ENCODE measurements at places on chromosomes 2 and 18.
A peak's percentile ranks its signal among the peaks of the same experiment; 100 is the strongest.

GRCh38 chr2:238125127-238125885 lies 13.2 kb upstream of the KLHL30 start:
- no peak for DNase-seq

GRCh38 chr2:101551336-101551888 lies 76.5 kb upstream of the RFX8 start:
- DNase-seq, result no peak

GRCh38 chr18:12884406-12885323 lies 628 bp upstream of the PTPN2 start:
- no peak for DNase-seq

- no peak for DNase-seq
Observed at GRCh38 chr2:224871813-224872212, 155.6 kb upstream of the CCDC195 start.

- DNase-seq, result no peak
Observed at GRCh38 chr2:212032536-212033219, 505.9 kb downstream of the ERBB4 start.

- DNase-seq, result no peak
Observed at GRCh38 chr2:7895289-7895688, 786.6 kb upstream of the ID2 start.

GRCh38 chr2:130981667-130982066 lies 111.6 kb downstream of the FAM168B start:
- no peak for DNase-seq

GRCh38 chr2:70551167-70551566 lies 2.5 kb downstream of the TGFA start:
- DNase-seq, result no peak

DNA sequence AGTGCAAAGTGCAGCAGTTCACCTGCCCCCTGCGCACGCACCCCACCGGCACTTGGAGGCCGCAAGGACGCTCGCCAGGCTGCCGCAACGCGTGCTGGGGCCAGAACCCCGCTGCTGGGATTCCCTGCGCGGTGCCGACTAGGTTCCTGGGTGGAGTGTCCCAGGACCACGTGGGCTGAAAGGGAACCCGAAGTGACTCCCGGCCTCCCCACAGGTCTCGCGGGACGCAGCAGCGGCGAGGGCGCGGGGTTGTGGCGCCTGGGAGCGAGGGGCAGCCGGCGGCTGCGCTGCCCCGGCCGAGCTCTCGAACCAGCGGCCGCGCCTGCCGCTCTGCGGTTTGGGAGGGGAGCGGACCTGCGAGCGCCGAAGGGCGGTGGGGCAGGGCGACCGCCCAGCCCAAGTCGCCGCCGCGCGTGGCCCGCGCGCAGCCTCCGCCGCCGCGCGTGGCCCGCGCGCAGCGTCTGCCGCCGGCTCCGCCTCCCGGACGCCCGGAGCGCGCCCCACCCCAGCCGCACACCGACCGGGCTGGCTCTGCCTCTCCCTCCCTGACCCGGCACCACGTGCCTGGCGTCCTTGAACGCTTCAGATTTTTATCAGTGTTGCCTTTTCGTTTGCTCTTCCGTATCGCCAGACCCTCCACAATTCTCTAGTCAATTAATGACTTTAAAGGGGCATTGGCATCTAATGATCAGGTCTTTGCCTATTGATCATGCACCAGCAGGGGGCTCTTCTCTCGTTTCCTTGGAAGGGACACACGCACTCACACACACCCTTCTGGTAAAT lies at the start of gene FTCDNL1:
Gene FTCDNL1, minus strand, starts transcription at position 475 of the 783 bp plus-strand sequence. CDS start 2,230 bp downstream, outside the sequence.
- DNase-seq, result peak; percentile 45

GRCh38 chr2:68742626-68743415 lies 8.2 kb downstream of the ARHGAP25 start:
- no peak for DNase-seq

- DNase-seq, result no peak
Observed at GRCh38 chr2:223767341-223767740, 70.0 kb downstream of the AP1S3 start.

- DNase-seq, result no peak
Observed at GRCh38 chr2:134692499-134692898, 26.3 kb downstream of the TMEM163 start.

DNA sequence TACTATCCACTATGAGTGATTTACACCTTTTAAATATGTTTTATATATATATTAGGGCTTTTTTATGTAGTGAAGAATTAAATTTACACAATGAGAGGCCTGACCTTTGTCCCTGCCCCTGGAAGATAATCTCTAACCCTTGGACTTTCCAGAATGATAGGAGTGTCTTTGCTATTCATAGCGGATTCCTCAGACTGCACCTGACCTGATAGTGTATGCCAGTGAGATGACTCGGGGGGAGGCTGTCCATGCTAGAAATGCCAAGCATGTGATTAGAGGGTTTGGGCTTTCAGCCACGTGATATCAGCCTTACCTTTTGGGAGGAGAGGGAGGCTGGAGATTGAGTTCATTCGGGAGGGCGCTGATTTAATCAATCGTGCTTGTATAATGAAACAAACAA lies 44.1 kb upstream of the LHCGR start:
- no peak for DNase-seq

DNA sequence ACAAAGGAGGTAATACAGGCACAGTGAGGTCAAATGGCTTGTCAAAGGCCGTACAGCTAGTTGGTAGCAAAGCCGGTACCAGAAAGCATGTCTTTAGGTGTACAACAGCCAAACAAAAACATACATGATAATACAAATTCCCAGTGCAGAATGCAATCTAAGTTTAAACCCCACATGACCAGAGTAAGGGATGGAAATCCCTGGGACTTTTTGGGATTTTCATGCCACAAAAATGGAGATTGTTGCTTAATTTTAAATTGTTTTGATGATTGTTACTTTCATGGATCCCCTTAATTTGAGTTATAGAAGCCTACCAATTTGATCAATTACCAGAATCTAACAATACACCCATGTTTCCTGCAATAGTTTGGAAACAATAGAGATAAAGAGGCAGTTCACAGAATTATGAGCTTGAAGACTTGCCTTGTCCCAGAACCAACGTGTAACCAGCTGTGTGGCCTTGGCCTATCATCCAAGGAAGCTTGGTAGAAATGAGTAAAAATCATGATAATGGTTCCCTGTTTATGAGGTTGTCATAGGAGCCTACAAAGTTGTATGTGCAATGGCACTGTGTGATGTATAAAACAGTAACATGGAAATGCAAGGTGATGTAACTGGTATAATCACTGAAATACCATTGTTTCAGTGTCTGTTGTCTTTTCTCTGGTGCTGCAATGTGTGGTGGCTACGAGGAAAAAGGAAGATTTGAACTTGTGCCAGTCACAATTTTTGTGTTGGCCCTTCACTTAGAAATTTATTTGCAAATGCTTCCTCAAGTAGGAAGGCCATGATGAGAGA lies 85.3 kb downstream of the ZEB2 start:
- no peak for DNase-seq

GRCh38 chr2:7826656-7827055 lies 855.2 kb upstream of the ID2 start:
- DNase-seq, result no peak

DNA sequence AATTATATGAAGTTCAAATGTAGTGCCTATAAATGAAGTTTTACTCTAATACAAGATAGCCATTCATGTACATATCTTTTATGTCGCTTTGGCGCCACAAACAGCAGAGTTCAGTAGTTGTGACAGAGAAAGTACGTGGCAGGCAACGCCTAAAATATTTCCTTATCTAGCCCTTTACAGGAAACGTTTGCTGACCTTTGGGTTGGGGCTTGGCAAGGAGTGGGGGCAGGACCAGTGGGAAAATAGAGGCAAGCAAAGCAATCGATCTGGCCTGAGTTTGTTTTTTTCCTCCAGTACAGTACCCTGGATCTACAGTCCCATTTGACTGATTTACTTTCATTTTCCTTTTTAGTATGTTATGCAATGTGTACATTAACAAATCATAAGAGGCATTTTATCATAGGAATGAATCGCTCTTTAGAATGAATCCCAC lies 13.1 kb downstream of the CCDC68 start:
- no peak for DNase-seq

GRCh38 chr18:26653943-26654615 lies 105.7 kb upstream of the KCTD1 start:
- no peak for DNase-seq

- DNase-seq, result no peak
Observed at GRCh38 chr18:62189208-62189607, 2.2 kb downstream of the RELCH start.

GRCh38 chr2:184554736-184555135 lies 43.6 kb upstream of the ZNF804A start:
- DNase-seq, result no peak

DNA sequence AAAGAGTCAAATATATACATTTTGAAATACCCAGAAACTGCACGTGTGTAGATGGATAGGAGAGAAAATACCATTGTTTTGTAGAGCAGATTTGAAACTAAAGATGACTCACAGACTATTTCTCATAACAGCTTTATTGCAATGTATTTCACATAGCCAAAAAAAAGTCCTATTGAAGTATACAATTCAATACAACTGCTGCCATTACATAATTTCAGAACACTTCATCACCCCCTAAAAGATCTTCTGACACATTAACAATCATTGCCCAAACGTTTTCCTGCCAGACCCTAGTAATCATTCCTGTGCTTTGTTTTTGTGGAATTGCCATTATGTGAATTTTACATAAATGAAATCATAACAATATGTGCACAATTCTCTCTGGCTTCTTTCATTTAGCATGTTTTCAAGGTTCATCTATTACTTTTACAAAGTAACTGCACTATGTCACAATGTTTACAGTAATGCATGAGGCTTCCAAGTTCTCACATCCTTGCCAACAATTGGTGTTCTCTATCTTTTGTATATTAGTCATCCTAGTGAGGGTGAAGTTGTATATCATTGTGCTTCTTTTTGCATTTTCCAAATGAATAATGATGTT lies 378.6 kb upstream of the CWC22 start:
- DNase-seq, result no peak

DNA sequence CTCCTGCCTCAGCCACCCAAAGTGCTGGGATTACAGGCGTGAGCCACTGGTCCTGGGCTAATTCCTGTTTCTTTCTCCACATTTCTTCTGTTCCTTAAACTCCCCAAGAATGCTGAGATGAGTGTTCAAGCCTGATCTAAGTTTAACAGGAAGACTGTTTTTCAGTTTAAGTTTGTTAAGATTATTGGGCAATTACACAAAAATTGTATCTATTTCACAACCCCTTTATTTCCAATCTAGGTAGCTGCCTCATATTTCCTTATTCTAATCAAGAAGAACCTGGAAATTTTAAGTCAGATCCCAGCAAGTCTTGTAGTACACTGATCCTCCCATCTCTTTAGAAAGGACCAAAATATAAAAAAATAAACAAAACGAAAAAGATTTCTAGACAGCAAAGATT lies 11.7 kb downstream of the SFT2D3 start:
- DNase-seq, result no peak

DNA sequence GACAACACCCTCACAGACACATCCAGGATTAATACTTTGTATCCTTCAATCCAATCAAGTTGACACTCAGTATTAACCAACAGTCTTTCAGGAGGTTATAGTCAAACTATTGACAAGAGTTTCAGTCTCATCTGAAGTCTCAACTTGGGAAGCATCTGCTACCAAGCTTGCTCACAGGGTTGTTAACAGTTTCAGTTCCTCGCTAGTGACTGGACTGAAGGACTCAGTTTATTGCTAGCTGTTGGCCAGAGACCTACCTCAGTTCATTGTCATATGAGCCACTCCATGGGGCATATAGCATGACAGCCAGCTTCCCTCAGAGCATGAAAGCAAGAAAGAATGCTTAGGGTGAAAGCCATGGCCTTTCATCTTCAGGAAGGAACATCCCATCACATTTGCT lies 228.6 kb downstream of the EPHA4 start:
- no peak for DNase-seq

GRCh38 chr2:27076323-27076722 lies 2.1 kb upstream of the EMILIN1 start:
- no peak for DNase-seq

DNA sequence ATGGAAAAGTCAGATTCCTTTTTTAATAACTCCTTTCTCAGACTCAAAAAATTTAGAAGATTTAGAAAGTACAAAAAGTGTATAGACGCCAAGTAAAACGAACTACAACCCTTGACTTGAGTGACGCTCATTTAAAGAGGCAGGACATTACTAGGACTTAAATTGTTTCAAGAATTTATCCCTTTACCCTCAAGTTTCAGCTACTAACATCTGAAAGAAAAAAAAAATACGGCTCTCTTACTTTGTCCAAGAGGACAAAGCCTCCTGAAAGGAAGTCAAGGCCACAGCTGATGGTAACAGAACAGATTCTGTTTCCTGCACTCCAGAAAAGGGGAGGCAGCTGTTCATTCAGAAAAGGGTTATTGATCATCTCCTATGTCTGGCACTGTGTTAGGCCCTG lies 57.6 kb upstream of the PKDCC start:
- DNase-seq, result no peak

DNA sequence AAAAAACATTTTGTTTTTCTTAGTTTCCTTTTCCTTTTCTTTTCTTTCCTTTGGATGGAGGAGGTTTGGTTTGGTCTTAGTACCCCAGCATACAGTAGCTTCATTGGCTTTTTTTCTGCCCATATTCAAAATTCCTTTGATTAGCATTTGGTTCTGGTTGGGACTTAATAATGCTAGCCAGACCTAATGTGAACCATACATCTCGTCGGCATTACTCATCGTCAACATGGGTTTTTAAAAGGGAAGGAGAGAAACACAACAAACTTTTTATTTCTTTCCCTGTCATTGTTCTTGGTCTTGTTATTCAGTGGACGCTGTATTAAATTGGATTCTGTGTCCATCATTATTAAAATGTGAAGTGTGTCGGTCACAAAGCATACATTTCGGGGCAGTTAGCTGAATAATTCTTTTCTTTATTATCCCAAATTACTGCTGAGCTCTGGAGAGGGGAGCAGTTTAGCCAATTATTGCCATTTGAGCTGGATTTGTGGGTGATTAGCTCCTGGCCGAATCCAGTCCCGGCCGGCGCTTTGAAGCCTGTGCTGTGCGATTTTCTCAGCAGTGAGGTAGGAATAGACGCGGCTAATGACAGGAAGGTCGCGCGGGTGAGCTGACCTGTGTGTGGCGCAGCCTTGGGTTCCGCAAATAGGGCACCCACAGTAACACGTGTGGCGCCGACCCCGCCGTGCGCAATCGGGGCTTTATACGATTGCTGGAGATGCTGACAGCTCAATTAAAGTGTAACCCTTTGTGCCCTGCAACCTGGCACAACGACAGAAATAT lies 303.3 kb downstream of the GBX2 start:
- no peak for DNase-seq

DNA sequence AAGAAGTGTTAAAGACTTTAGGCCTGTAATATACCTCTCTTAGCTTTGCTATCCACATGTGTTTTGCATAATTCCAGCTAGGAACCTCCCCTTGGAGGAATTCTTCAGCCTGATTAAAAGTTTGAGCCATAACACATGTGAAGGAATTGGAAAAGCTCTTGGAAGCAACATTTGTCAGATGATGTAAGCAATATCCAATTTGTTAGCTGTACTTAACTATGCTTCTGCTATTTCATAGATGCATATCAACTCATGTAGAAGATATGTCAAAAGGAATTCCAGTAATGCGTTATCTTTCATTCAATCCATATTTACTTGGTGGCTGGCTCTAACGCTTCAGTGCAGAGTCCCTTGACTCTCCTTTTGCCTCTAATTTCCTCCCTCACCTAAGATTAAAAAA lies 46.2 kb downstream of the PKP4 start:
- no peak for DNase-seq

GRCh38 chr2:201806442-201807170 lies at the start of gene CDK15:
Gene CDK15 (plus strand): TSS chr2:201806537. CDS start chr2:201806665, 128 bp downstream.
- no peak for DNase-seq
